Activated CD4-positive, alpha-beta T cell treated with anti-CD3 and anti-CD28 coated beads, Interleukin-10, Interleukin-2, amounts not matched to agents 100 ng/mL and 50 ng/mL, durations not matched to agents 16 hours and 8 hours (primary cell): ENCODE measurements at places on chromosomes 5 and 9.

GRCh38 chr5:64625678-64626077 lies 64.6 kb upstream of the SHISAL2B start:
- DNase-seq, result no peak

DNA sequence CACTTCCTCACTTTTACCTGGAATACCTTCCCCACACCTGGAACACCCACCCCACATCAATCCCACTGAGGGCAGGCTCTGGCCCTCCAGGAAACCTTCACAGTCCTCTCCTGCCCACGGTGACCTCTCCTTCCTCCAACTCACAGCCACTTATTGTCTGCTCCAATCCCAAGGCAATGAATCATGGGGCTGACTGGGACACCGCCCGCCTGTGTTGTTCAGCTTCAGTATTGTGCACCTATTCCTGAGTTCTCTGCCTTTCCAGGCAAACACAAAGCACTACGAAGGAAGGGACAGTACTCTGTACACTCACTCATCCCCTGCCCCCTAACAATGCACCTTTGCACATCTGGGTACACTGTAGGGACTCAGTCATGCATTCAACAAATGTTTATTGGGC lies 7.3 kb downstream of the PCDH1 start:
- no peak for DNase-seq

DNA sequence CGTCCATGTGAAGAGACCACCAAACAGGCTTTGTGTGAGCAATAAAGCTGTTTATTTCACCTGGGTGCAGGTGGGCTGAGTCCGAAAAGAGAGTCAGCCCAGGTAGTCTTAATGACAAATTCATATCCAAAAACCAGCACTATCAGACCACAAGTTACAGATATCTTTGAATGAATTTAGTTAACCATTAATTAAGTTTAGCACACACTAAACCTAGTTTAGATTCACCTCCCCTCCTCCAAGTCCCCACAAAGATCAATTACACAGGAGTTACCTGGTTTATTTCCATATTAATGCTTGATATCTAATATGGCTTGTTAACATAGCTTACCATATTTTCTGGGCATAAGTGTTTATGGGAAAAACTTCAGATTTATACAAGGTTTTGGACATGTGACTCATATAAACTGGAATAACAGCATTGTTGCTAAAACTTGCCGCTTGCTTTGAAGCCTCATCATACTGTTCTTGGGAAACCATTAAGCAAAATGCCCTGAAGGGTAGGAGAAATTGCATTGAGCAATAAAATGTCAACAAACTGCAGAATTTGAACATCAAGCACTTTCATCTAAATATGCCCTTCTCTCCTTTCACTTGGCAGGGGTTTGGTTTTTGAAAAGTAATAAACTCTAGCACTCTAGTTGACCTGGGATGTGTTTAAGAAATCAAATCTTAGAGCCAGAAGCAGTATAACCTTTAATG lies 166.9 kb downstream of the SNCAIP start:
- DNase-seq, result no peak

DNA sequence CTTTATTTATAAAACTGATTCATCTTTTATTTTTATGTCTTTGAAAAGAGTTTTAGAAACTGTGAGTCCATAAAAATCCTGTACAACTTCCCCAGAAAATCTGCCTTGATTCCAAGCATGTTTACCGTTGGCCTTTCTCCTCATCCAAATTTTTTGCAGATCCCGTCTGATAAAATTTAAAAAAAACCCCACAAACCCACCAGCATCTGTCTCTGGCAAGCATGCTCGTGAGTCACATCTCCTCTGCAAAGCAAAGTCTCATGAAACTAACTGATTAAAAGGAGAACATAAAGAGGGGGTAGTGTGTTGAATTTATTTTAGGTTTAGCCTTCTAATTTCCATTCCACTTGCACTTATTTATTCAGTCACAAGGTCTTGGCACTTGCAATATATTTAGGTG lies 109.4 kb downstream of the MAT2B start:
- DNase-seq, result no peak
